ENCODE measurements at places on chromosomes 1 and 21. TPM values are rescaled to one million over a fixed set of nuclear protein-coding genes. Genes with fewer than 3 reads are reported as not detected.
A peak's percentile ranks its signal among the peaks of the same experiment; 100 is the strongest.

GRCh38 chr1:222618880-222619596 lies 1.1 kb downstream of the MIA3 start:
- H3K4me3 ChIP-seq = peak overlapping the region; percentile 100
- peak; percentile 26 for DNase-seq
- no peaks in the 10 kb centered on the region for H3K4me1 ChIP-seq
- no peaks in the 10 kb centered on the region for H3K36me3 ChIP-seq

GRCh38 chr1:42431514-42431913 lies 24.3 kb downstream of the ZMYND12 start:
- H3K4me1 ChIP-seq = no peaks in the 10 kb centered on the region
- no peak overlapping the region for H3K4me3 ChIP-seq
- no peaks in the 10 kb centered on the region for H3K27me3 ChIP-seq

CELSR2 gene
- total RNA-seq = 7.6 TPM

C1orf146 gene
- total RNA-seq = not detected

DMRTA2 gene
- 0.83 TPM for total RNA-seq

B3GALT5 gene
- 1.1 TPM for total RNA-seq

RASSF5 gene
- total RNA-seq = 37.7 TPM

- H3K4me1 ChIP-seq = peaks cover 32% of the 10 kb centered on the region
- peak; percentile 41 for DNase-seq
- peak overlapping the region; percentile 82 for H3K27ac ChIP-seq
- no peaks in the 10 kb centered on the region for H3K27me3 ChIP-seq
- H3K4me3 ChIP-seq = no peak overlapping the region
- no peaks in the 10 kb centered on the region for H3K36me3 ChIP-seq
These were observed 12.0 kb upstream of the ADORA3 start for GRCh38 chr1:111515291-111516004.

DNA sequence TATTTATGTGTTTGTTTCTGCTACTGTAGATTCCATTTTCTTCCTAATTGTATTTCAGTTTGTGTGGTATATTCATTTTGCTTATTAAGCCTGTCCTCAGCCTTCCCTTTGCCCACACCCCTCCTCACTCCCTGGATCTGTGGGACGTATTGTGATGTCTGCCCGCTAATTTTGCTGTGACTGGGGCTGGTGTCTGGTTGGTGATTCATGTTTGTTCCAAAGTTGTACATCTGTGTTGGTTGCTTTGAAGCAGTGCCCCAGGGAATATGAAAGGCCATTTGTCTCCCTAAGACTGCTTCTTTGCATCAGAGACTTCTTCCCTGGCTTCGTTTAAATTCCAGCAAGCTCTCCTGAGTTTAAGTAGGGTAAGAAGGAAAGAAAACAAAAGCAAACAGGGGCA lies 289.5 kb upstream of the SGIP1 start:
- no peaks in the 10 kb centered on the region for H3K36me3 ChIP-seq
- DNase-seq = no peak
- peaks cover 6% of the 10 kb centered on the region for H3K4me1 ChIP-seq
- no peaks in the 10 kb centered on the region for H3K27me3 ChIP-seq
- no peak overlapping the region for H3K4me3 ChIP-seq

SPRR2E gene
- total RNA-seq = not detected

GRCh38 chr1:50705041-50705440 lies 255.0 kb downstream of the FAF1 start:
- H3K27me3 ChIP-seq = no peaks in the 10 kb centered on the region
- peaks cover under 1% of the 10 kb centered on the region for H3K4me1 ChIP-seq
- H3K36me3 ChIP-seq = no peaks in the 10 kb centered on the region
- no peak for DNase-seq
- no peak overlapping the region for H3K4me3 ChIP-seq

GRCh38 chr1:49293016-49293415 lies 516.3 kb upstream of the BEND5 start:
- H3K36me3 ChIP-seq = no peaks in the 10 kb centered on the region
- H3K4me3 ChIP-seq = no peak overlapping the region
- no peaks in the 10 kb centered on the region for H3K4me1 ChIP-seq
- no peaks in the 10 kb centered on the region for H3K27me3 ChIP-seq
- H3K27ac ChIP-seq = no peak overlapping the region
- DNase-seq = no peak

- H3K4me3 ChIP-seq = no peak overlapping the region
- H3K36me3 ChIP-seq = peaks cover 1% of the 10 kb centered on the region
- H3K27ac ChIP-seq = no peak overlapping the region
- peaks cover 34% of the 10 kb centered on the region for H3K4me1 ChIP-seq
- peak; percentile 85 for DNase-seq
These were observed 31.6 kb upstream of the UBE2U start for GRCh38 chr1:64171797-64172281.

- H3K4me3 ChIP-seq = no peak overlapping the region
- H3K36me3 ChIP-seq = no peaks in the 10 kb centered on the region
- no peak for DNase-seq
- H3K27me3 ChIP-seq = no peaks in the 10 kb centered on the region
These were observed 175.6 kb downstream of the NRIP1 start for GRCh38 chr21:14889080-14889810.

KIF2C gene
- total RNA-seq = 1.5 TPM

GUCA2B gene
- total RNA-seq = not detected

GRCh38 chr21:41678924-41679318 lies 87.9 kb downstream of the RIPK4 start:
- H3K36me3 ChIP-seq = no peaks in the 10 kb centered on the region
- H3K4me3 ChIP-seq = no peak overlapping the region
- no peaks in the 10 kb centered on the region for H3K27me3 ChIP-seq

DEPDC1 gene
- total RNA-seq = 0.46 TPM

- DNase-seq = peak; percentile 91
- H3K4me1 ChIP-seq = no peaks in the 10 kb centered on the region
These were observed 34.5 kb downstream of the SLC44A3 start for GRCh38 chr1:94854458-94855306.

- H3K27me3 ChIP-seq = no peaks in the 10 kb centered on the region
- H3K4me3 ChIP-seq = no peak overlapping the region
- H3K4me1 ChIP-seq = peaks cover 4% of the 10 kb centered on the region
- no peak for DNase-seq
These were observed 42.5 kb downstream of the ERI3 start for GRCh38 chr1:44312399-44313196.

GRCh38 chr1:174740249-174740968 lies 259.3 kb upstream of the CACYBP start:
- no peaks in the 10 kb centered on the region for H3K27me3 ChIP-seq
- no peaks in the 10 kb centered on the region for H3K36me3 ChIP-seq
- no peaks in the 10 kb centered on the region for H3K4me1 ChIP-seq
- no peak overlapping the region for H3K4me3 ChIP-seq
- DNase-seq = no peak
- H3K27ac ChIP-seq = no peak overlapping the region

DNA sequence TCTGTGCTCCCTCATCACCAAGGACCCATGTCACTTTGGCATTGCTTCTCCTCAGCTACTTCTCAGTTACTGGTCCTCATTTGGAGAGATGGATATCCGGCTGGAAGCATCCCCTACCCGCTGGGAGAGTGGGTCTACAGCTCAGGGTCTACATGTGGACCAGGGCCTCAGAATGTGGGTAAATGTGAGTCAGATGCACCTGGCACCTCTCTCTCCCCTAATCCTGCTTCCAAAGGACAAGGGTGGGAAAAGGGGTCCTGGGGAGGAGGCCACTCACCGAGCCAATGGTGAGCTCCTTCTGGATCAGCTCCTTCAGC lies 908 bp downstream of the S100A6 start:
- peak overlapping the region; percentile 88 for H3K27ac ChIP-seq
- no peaks in the 10 kb centered on the region for H3K36me3 ChIP-seq
- H3K4me3 ChIP-seq = peak overlapping the region; percentile 87
- H3K4me1 ChIP-seq = no peaks in the 10 kb centered on the region
- H3K27me3 ChIP-seq = no peaks in the 10 kb centered on the region

GRCh38 chr1:246157516-246157915 lies 349.6 kb downstream of the SMYD3 start:
- no peaks in the 10 kb centered on the region for H3K36me3 ChIP-seq
- peaks cover 5% of the 10 kb centered on the region for H3K4me1 ChIP-seq
- H3K27ac ChIP-seq = no peak overlapping the region
- no peak overlapping the region for H3K4me3 ChIP-seq

- no peaks in the 10 kb centered on the region for H3K36me3 ChIP-seq
- no peaks in the 10 kb centered on the region for H3K4me1 ChIP-seq
- H3K27me3 ChIP-seq = no peaks in the 10 kb centered on the region
- no peak for DNase-seq
- H3K4me3 ChIP-seq = no peak overlapping the region
These were observed 116.2 kb upstream of the ATP1A1 start for GRCh38 chr1:116256875-116257274.

DNA sequence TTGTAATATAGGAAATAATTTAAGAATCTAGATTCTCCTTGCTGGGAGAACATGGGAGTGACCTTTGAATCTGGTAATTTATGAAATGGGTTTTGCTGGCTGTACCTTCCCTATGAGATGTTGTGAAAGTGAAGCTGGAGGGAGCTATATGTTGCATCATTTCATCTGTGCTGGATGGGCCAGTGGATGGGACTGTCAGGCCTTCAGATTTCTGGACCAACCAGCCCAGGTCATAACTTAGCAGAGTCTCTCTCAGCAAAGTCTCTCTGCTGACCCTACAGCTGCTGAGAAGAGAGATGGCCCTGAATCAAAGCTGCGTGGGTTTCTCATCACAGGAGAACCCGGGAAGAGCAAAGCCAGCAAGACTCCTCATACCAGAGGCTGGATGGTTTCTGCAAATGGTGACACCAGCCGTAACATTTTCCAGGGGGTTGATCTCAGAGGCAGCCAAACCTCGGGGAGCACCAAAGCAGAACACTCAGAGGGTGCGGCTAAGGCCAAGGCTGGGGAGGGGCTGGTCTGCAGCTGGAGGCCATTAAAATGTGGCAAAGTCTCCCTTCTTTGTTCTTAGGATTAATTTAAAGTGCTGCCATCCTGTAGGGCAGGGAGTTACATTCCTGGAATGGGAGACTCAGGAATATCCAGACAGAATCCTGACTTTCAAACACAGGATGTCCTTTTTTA lies 18.2 kb upstream of the PTGFRN start:
- H3K4me1 ChIP-seq = no peaks in the 10 kb centered on the region
- H3K36me3 ChIP-seq = no peaks in the 10 kb centered on the region
- no peak overlapping the region for H3K27ac ChIP-seq
- DNase-seq = no peak
- no peaks in the 10 kb centered on the region for H3K27me3 ChIP-seq

ROR1 gene
- 47.0 TPM for total RNA-seq
